CD4-positive, alpha-beta memory T cell (primary cell): ENCODE measurements at places on chromosomes 2 and 18. TPM values are rescaled to one million over a fixed set of nuclear protein-coding genes. Genes with fewer than 3 reads are reported as not detected.

Gene FAM237A
- total RNA-seq: not detected

GRCh38 chr2:105849431-105850179 is 104.9 kb downstream of the NCK2 start:
- no peaks in the 10 kb centered on the region for H3K36me3 ChIP-seq
- no peak overlapping the region for H3K27ac ChIP-seq
- DNase-seq: no peak
- no peak overlapping the region for H3K4me3 ChIP-seq
- no peaks in the 10 kb centered on the region for H3K27me3 ChIP-seq
- H3K4me1 ChIP-seq: peaks cover 95% of the 10 kb centered on the region

Gene NAT8
- not detected for total RNA-seq

Gene POU3F3
- not detected for total RNA-seq

Gene KIF5C
- total RNA-seq: 21.1 TPM

DNA sequence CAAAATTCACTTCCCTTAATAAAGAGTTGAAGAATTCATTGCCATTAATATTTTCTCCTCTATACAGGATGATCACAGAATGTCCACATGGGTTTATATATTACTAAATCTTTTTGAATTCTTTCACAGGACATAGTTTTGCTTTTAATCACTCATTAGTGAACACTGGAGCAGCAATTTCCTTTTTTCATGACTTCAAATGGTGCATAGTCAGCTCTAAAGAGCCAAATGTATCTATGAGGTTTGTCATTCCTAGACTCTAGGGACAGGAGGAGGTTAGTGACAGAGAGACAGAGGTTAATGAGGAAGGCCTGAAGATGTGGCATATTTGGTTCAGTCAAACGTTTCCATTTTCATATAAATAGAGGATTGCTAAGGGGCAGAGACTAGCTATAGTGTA is 111.8 kb downstream of the FSHR start:
- H3K27ac ChIP-seq: no peak overlapping the region
- no peaks in the 10 kb centered on the region for H3K27me3 ChIP-seq
- no peaks in the 10 kb centered on the region for H3K4me1 ChIP-seq
- H3K4me3 ChIP-seq: no peak overlapping the region

DNA sequence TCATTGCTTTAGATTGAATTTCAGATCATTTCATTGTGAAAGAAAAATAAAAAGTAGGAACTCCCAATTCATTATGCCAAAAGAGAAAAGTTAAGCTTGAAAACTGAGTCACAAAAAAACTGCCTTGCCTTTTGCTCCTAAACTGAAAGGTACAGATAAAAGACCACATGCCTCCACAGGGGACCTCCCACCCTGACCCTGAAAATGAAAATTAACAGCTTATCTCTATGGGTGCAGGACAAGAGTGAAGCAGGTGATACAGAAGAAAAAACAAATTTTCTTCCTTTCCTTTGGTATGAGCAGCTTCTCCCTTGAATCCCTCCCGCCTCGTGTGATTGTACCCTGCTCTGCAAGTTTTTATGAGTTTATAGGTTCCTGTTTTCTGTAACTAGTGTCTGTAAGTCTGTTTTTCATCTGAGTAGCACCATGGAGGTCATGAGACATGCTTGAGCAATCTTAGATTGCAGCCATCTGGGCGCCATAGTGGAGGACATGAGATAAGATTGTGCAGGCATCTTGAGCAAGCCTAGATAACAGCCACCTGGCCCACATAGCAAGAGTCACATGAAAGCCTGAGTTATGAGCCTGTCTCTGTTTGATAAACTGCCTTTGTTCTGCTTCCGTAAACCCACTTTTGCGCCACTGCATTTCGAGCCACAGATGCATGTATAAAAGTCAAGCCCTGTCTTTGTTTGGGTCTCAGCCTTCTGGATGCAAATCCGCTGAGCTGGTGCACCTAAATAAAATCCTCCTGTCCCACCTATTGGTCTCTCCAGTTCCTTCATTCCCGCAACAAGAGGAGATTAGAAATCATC is 56.2 kb upstream of the DYNC1I2 start:
- H3K4me3 ChIP-seq: no peak overlapping the region
- H3K27me3 ChIP-seq: no peaks in the 10 kb centered on the region
- no peaks in the 10 kb centered on the region for H3K4me1 ChIP-seq
- H3K36me3 ChIP-seq: no peaks in the 10 kb centered on the region
- no peak overlapping the region for H3K27ac ChIP-seq

DNA sequence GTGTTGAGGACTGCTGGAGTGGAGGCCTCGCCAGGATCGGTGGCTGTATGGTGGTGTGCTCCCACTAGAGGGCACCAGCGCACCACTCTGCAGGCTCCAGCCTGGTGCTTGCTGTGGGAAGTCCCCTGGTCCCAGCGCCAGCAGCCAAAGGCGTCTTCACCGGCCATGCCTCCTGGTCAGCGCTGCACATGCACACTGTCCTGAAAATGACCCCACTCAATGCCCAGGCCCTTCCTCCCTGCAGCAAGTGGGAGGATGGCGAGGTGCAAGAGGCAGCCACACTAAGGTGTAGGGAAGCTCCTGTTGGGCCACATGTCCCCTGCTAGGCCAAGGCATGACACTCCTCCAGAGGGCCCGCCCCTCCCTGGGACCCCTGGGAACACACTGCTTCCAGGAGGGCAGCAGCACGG is 136.5 kb downstream of the CTIF start:
- no peaks in the 10 kb centered on the region for H3K27me3 ChIP-seq
- no peak overlapping the region for H3K4me3 ChIP-seq
- peak; percentile 75 for DNase-seq
- H3K36me3 ChIP-seq: no peaks in the 10 kb centered on the region

DNA sequence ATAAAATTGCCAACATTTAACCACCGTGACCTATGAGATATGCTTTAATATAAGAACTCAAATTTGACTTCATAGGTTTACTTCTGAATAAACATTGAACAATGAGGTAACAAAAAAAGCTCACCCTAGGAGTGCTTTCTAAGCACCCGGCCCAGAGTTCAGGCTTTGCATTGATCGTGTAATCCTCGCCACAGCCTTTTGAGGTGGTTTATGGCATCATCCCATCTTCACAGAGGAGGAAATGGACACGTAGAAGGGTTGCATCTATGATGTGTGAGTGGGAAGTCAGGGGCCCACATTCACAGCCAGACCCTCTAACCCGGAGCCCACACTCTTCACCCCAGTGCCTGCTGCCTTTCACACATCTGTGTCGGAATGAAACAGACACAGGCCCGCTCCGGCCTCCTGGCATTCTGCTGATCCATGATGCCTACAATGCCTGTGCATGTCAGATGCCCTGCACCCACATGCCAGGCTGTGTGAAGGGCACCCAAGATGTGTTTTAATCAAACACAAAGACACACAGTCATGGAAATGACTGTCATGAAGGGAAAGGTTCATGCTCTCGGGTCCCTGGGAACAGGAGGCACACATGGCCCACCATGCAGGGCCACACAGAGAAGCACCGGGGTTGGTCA is 48.6 kb upstream of the RPL31 start:
- H3K4me1 ChIP-seq: peaks cover 6% of the 10 kb centered on the region
- no peaks in the 10 kb centered on the region for H3K27me3 ChIP-seq
- H3K36me3 ChIP-seq: no peaks in the 10 kb centered on the region

Gene ARL4C
- 225 TPM for total RNA-seq

Gene PIEZO2
- not detected for total RNA-seq

Gene KIAA2012
- total RNA-seq: not detected

Gene ABCG8
- total RNA-seq: not detected

DNA sequence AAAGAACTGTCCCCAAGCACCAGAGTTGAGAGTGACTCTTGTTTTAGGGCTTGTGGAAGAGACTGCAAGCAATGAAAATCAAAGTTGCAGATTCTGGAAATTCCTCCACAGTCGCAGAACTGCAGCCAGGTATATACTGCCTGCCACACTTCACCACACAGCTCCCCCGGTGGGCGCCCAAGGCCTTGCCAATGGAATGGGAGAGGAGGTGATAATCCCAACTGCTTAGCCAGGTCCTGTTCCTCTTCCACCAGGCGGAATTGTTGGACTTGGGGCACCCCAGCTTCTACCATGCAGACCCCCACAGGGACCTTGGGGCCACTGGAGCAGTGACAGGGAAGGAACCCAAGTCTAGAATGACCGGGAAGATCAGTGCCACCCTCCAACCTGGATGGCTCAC is 4.8 kb upstream of the PDIA6 start:
- no peak for DNase-seq
- no peak overlapping the region for H3K27ac ChIP-seq
- peaks cover 5% of the 10 kb centered on the region for H3K4me1 ChIP-seq
- H3K36me3 ChIP-seq: no peaks in the 10 kb centered on the region

Gene CAD
- total RNA-seq: 47.6 TPM

DNA sequence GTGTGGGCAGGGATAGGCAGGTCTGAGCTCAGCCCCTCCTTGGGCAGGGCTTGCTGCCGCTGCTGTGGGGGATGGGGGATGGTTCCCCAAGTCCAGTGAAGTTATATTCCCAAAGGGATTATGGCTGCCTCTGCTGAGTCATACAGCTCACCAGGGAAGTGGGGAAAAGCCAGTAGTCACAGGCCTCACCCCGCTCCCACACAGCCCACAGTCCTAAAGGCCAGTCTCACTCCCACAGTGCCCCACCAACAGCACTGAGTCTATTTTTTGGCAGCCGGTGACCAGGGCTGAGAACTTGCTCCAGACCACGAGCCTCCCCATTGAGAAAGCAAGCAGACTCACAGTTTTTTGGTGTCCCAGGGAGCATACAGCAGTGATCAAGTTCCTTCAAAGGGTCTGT is 173.3 kb downstream of the OSR1 start:
- no peaks in the 10 kb centered on the region for H3K27me3 ChIP-seq
- no peak overlapping the region for H3K4me3 ChIP-seq
- DNase-seq: no peak
- H3K27ac ChIP-seq: no peak overlapping the region
- H3K4me1 ChIP-seq: no peaks in the 10 kb centered on the region

DNA sequence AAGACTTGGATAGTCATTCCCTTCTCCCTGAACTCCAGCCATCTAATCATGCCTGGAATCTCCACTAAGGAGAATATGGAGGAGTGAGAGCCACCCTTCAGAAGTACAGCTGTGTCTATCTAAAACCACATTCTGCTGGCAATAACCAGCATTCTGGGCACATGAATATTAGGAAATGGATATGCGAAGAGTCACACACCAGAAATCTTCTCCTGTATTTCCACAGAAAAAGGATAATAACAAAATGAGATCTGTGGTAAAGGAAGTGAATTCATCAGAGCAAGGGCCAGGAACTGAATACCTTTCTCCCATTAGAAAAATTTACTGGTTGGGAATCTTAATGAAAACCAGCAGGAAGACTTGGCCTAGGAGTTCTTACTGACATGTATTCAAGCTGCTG is 218.8 kb downstream of the SCG2 start:
- no peaks in the 10 kb centered on the region for H3K4me1 ChIP-seq
- no peak for DNase-seq
- no peaks in the 10 kb centered on the region for H3K36me3 ChIP-seq
- no peak overlapping the region for H3K27ac ChIP-seq
- H3K27me3 ChIP-seq: no peaks in the 10 kb centered on the region

Gene GBX2
- not detected for total RNA-seq

Gene ERICH2
- not detected for total RNA-seq

DNA sequence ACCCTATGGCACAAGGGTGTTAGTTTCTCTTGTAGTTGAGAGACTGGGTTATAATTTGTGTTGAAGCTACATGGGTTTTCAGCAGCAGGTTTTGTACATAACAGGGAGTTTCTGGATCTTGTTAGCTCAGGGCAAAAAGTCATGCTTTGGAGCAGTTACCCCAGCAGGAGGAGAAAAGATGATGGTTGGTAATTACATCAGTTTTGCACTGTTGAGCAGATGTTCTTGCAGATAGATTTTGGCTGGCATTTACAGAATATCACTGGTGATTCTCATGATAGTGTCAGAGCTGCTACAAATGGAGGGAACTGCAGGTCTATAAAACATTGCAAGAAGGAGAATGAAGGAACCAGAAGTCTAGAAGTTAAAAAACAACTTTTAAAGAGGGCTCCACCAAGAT is 215.2 kb upstream of the ATP5MC3 start:
- H3K4me3 ChIP-seq: no peak overlapping the region
- no peak overlapping the region for H3K27ac ChIP-seq
- no peaks in the 10 kb centered on the region for H3K27me3 ChIP-seq
- no peaks in the 10 kb centered on the region for H3K4me1 ChIP-seq

GRCh38 chr18:60466677-60467076 is 94.1 kb upstream of the MC4R start:
- no peaks in the 10 kb centered on the region for H3K27me3 ChIP-seq
- no peaks in the 10 kb centered on the region for H3K36me3 ChIP-seq
- no peak overlapping the region for H3K27ac ChIP-seq
- no peak overlapping the region for H3K4me3 ChIP-seq
- no peaks in the 10 kb centered on the region for H3K4me1 ChIP-seq
- no peak for DNase-seq

- no peak overlapping the region for H3K27ac ChIP-seq
- H3K4me3 ChIP-seq: no peak overlapping the region
- H3K36me3 ChIP-seq: peaks cover 3% of the 10 kb centered on the region
These were observed 37.4 kb upstream of the KCNG2 start for GRCh38 chr18:79760348-79760747.

DNA sequence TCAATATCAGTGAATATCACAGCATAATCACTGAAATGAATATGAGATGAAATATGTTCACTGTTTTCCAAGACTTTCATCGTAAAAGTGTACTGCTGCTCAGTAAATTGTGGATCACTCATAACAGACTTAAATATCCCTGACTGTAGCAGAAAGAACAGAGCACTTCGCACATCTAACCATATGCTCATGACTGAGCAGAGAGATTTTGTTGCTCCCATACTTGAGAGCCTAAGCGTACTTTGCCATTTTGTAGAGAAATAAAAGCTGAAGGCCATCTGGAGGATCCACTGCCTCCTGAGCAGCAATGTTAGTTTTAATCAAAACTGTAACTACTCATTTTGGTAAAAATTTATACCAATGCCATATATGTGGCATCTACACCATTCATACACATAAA is 243.5 kb downstream of the STK39 start:
- no peak overlapping the region for H3K4me3 ChIP-seq
- H3K27ac ChIP-seq: no peak overlapping the region
- H3K36me3 ChIP-seq: no peaks in the 10 kb centered on the region
- no peaks in the 10 kb centered on the region for H3K4me1 ChIP-seq
- no peaks in the 10 kb centered on the region for H3K27me3 ChIP-seq
- DNase-seq: no peak

GRCh38 chr2:10120877-10121574 is 1.5 kb upstream of the RRM2 start:
- no peaks in the 10 kb centered on the region for H3K36me3 ChIP-seq
- peak overlapping the region; percentile 57 for H3K27ac ChIP-seq
- H3K4me1 ChIP-seq: peaks cover 52% of the 10 kb centered on the region
- peaks cover 5% of the 10 kb centered on the region for H3K27me3 ChIP-seq
- peak overlapping the region; percentile 73 for H3K4me3 ChIP-seq

Gene TMEFF2
- total RNA-seq: not detected

GRCh38 chr18:67243799-67244587 is 272.5 kb downstream of the DSEL start:
- peaks cover 19% of the 10 kb centered on the region for H3K4me1 ChIP-seq
- no peaks in the 10 kb centered on the region for H3K27me3 ChIP-seq
- peak overlapping the region; percentile 13 for H3K4me3 ChIP-seq

GRCh38 chr18:1050012-1050657 is 145.5 kb downstream of the ADCYAP1 start:
- H3K27me3 ChIP-seq: no peaks in the 10 kb centered on the region
- H3K27ac ChIP-seq: no peak overlapping the region
- no peaks in the 10 kb centered on the region for H3K4me1 ChIP-seq
- no peak for DNase-seq
- no peak overlapping the region for H3K4me3 ChIP-seq
- H3K36me3 ChIP-seq: no peaks in the 10 kb centered on the region

- H3K36me3 ChIP-seq: no peaks in the 10 kb centered on the region
- H3K4me1 ChIP-seq: no peaks in the 10 kb centered on the region
- no peaks in the 10 kb centered on the region for H3K27me3 ChIP-seq
- no peak for DNase-seq
These were observed 109.7 kb downstream of the SLC39A10 start for GRCh38 chr2:195766691-195767090.
